ENCODE measurements at places on chromosomes 4 and X.

DNA sequence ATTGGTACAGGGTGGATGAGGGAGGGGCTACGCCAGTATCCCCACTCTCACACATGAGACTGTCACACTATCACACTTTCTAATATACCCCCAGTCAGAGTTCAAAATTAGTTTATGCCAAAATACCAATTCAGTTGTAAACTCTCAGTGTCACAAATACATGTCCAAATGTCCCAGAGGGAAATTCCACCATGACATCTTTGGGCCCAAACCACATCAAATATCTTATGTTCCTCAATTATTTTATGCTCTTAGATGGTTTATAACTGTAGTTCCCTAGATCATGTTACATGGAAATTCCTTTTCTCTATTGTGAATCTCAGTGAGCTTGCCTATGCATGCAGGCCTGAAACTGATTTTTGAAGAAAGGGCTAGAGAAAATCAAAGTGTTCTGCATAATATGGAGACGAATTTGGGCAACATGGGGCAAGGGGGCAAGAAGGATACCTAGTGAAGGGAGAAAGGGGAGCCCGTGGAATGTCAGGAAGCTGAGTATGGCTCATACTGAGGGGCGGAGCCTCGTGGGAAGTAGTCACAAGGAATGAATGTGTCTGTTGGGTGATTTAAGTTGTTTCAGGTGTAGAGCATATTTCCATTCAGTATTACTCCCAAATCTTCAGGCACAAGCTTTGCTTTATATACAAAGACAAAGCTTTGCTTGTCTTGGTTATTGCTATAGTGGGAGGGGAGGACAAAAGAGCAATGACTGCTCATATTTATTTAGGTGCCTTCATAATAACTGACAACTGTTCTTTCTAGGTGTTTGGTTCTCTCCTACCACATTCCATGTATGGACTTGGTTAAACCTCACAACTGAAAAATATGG lies 40.8 kb downstream of the CLNK start:
- no peak for DNase-seq

- no peak for DNase-seq
Measured at GRCh38 chrX:112646651-112647050, 33.1 kb downstream of the LHFPL1 start.

DNA sequence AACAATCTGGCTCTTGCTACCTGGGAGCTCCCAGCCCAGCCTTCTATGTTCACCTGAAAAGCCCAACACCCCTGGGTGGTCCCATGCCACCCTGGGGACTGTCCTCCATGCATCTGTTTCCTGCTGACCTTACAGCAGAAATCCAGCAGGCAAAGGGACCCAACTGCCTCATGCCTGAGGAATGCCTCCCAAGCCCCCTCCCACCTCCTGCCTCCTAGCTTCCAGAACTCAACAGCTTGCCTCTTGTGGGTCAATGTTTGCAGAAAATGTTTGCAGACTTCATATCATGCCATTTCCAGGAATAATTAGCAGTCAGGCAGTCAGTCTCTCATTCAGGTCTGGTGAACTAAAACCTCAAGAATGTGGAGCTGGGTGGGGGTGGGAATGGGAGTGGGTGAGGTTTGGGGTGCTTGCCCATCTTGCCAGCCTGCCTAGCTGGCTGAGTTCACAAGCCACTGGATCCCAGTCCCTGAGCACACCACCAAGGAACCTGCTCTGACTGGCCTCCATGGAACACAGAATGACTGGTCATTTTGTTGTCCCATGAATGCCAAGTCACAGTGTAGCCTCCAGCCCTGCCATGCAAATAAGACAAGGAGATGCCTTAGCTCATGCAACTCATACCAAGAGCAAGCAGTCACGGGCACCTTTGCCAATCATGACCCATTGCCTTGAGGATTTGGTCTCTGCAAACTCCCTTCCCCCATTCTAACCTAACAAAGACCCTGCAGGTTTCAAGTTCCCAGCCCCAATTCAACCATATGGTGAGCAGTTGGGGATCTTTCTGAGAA lies 12.1 kb upstream of the PLAC1 start:
- DNase-seq, result no peak

- DNase-seq, result no peak
Measured at GRCh38 chrX:53122013-53122412, 28.1 kb downstream of the KANTR start.

DNA sequence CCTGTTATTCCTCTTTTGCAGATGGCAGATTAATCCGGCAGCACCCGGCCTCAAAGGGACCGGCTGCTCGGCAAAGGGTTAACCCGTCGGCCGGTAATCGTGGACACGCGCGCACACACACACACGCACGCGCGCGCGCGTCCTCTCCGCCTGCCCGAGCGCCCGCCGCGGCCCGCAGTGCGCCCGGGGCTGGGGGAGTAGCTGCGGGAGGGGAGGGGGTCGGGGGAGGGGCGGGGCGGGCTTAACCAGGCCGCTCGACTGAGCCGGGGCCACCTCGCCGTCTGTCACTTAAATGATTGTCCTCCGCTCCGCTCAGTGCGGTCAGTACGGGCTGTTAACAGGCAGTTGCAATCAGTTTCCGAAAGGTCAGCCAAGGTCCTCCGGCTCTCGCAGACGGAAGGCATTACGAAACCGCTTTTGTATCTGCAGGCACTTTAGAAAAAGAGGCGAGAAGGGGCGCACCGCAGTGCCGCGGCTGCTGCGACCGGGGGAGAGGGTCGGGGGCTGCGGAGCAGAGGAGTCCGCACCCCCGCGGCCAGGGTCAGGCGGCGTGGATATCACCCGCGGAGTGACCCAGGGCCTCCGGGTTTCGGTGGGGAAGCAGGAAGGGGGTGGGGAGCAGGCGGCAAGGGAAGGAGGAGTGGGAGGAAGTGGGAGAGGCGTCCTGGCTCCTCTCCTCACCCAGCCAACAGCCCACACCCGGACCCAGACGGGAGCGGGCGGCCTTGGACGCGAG lies 57.3 kb upstream of the BCOR start:
- no peak for DNase-seq

- no peak for DNase-seq
Measured at GRCh38 chr4:41319553-41319952, 62.8 kb downstream of the UCHL1 start.

GRCh38 chrX:8845469-8845868 lies 44.3 kb upstream of the FAM9A start:
- DNase-seq, result no peak

- peak; percentile 4 for DNase-seq
Measured at GRCh38 chr4:102759831-102760644, 730 bp downstream of the MANBA start.

DNA sequence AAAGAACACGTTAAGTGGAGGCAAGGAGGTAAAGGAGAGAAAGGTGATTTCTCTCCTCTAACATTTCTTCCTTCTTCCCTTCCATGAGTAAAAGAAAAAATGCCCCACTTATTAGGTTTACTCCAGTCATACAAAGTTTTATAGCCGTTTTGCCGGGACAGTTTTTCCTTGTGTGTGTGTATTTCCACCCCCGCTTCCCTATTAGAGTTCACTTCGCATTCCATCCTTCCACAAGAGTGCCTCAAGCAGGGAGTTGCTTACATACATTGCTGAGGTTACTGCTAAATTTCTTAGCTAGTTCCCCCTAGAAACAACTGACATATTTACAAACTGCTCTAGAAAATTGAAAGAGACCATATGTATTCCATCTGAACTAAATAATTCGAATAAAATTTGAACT lies 45.2 kb upstream of the BMP15 start:
- DNase-seq, result no peak

DNA sequence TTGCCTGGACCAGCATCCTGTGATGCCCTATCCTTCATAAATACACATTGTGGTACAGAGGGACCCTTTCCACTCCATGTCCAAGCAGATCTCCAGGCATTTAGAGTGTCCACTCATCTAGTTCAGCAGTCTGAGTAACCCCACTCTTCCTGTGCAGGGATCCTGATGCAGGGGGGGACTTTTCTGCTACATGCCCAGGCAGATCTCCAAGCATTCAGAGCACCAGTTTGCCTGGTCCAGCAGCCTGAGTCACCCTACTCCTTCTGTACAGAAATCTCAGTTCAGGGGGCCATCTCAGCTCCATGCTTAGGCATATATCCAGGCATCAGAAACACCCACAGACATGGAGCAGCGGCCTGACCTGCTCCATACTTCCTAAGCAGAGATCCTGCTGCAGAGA lies 1089.8 kb downstream of the FAT4 start:
- no peak for DNase-seq

DNA sequence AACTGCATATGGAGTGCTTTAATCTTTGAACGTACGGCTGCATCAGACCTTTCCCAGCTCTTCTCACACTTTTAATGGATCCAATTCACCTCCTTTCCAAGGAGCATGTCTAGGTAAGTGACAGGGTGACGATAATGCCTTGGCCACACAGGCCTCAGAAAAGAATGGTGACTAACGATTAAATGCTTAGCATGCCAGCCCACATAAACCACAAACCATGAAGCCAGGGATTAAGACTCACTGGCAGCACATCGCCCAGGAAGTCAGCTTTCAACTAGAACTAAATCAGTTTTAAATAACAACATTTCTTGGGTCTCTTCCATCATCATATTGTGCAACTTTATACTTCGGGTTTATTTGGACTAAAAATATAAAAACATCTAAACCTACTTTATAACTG lies 28.7 kb downstream of the INPP4B start:
- peak; percentile 8 for DNase-seq

- DNase-seq, result peak; percentile 5
Measured at GRCh38 chr4:185587427-185588161, 52.3 kb upstream of the PDLIM3 start.

- DNase-seq, result no peak
Measured at GRCh38 chr4:9893329-9894108, 112.1 kb downstream of the DRD5 start.

GRCh38 chr4:177108708-177109107 lies 201.0 kb upstream of the NEIL3 start:
- DNase-seq, result no peak

GRCh38 chr4:122508083-122508482 lies 51.6 kb upstream of the IL2 start:
- peak; percentile 23 for DNase-seq

- DNase-seq, result no peak
Measured at GRCh38 chr4:122633211-122633610, 12.3 kb upstream of the IL21 start.

DNA sequence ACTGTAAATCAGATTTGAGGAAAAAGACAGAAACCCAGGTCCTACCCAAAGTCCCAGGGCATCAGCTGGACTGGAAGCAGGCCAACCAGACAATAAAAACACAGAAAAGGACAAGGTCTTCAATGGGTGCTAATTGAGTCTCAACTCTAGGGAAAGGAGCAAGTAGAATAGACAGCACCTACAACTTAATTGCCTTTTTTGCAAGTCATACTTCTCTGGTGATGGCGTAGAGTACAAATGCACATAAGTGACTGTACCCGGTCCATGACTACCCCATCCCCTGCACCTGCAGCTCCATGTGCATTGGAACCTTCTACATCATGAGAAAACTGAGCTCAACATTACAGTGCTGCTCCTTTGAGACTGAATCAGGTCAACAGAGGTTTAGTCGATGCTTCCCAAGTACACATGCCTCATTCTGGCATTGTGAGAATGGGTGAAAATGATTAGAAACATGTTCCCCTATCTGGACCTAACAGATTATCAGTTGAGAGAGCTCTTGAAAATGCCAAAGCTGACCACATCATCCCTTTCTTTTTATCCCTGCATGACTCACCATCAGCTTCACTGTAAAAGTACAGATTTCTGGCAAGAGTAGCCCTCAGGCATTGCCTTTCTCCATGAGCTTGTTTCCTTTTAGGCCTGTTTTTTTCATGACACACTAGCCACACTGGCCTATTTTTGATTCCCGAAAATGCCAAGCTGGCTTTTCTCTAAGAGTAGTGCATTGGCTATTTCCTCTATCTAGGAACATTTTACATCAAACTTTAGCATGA lies 298.3 kb downstream of the HS3ST1 start:
- DNase-seq, result no peak

GRCh38 chr4:8252301-8253173 lies 17.0 kb upstream of the HTRA3 start:
- DNase-seq, result no peak

- no peak for DNase-seq
Measured at GRCh38 chr4:6017030-6017429, 1.2 kb downstream of the C4orf50 start.

- DNase-seq, result no peak
Measured at GRCh38 chr4:186172546-186172945, 18.8 kb upstream of the CYP4V2 start.

GRCh38 chr4:187493661-187494060 lies 501.9 kb upstream of the ZFP42 start:
- no peak for DNase-seq

DNA sequence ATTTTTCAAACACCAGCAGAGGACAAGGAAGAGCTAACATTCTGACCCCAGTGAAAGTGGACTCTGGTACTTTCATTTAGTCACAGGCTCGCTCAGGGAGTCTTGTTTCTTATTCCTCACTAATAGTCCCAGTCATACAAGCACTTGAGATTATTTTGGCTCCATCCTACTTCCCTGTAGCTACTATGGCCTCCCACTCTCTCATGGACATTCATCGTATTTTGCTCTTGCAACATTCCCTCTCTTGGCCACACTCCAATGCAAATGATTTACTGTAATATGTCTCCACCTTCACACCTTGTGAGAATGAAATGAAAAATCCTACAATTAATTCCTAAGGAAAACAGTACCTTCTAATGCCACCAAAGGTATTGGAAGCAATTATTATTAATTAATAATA lies 21.3 kb downstream of the PLRG1 start:
- DNase-seq, result no peak

DNA sequence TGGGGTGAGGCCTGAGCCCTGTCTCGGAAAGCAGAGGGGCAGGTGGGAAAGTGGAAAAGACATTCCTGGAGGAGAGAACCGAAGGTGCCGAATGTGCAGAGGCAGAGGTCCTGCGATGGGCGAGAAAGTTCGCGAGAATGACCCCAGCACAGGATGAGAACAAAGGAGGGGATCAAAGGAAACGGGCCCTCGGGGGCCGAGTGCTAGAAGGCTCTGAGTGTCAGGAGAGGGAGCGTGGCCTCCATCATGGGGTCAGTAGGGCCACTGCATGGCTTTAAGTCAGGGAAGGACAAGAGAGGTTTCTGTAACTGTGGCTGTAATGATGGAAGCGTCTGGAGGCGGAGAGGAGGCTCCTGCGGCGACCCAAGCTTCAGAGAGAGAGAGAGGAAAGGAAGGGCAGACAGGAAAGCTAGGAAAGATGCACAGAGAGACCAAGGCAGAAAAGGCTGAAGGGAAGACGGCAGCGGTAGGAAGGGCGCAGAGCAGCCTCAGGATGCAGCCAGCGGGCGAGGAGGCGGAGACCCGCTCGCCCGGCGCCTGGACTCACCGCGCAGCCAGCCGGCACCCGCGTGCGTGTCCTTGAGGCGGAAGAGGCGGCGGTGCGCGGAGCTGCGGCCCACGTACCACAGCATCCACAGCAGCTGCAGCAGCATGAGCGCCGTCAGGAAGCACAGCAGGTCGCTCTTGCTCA lies 669 bp downstream of the OTOP1 start:
- no peak for DNase-seq

- no peak for DNase-seq
Measured at GRCh38 chr4:89823416-89823815, 13.5 kb downstream of the SNCA start.

- DNase-seq, result no peak
Measured at GRCh38 chr4:186146458-186146857, 42.0 kb downstream of the FAM149A start.
